ENCODE measurements at places on chromosomes 12 and 14. TPM values are rescaled to one million over a fixed set of nuclear protein-coding genes. Genes with fewer than 3 reads are reported as not detected.

The TEX52 gene
- total RNA-seq: not detected

- no peak for DNase-seq
These were observed 216 bp downstream of the IKBIP start for GRCh38 chr12:98644433-98644711.

DNA sequence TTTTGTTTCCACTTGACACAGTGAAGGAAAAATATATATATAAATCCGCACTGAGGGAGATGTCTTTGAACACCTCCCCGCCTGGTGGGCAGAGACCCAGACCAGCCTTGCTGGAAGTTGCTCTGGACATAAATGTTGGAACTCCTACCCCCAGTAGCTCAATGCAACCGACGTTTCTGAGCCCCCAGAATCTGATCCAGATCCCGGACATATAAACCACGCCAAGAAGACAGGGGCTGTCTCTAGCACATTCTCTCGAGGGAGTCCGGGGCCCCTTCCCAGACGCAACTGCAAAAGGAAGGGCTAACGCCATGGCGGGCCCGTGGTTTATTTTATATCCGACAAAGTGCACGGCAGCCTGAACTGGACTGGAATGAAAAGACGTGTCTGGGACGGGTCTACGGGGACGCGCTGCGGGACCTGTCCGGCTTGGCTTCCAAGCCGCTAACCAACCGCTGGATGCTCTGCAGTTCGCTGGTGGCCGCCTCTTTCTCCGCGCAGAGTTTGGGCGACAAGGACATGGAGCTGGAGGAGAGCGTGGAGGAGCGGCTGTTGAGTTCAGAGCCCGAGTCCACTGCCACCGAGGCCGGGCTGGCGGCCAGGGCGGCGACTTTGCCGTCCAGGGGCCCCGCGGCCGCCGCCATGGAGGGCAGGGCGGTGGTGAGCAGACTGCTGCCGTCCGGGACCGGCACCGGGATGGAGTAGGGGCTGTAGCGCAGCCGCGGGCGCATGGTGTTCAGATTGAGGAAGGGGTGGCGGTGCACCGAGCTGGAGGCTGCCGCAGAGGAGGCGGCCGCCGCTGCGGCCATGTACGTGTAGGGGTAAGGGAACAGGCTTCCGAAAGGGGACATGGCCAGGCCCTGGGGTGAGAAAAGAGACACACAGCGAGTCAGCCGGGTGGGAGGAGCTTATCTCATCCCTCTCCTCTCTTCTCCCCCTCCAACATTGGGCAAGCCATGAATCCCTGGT is 12.2 kb downstream of the TBX3 start:
- DNase-seq: no peak

DNA sequence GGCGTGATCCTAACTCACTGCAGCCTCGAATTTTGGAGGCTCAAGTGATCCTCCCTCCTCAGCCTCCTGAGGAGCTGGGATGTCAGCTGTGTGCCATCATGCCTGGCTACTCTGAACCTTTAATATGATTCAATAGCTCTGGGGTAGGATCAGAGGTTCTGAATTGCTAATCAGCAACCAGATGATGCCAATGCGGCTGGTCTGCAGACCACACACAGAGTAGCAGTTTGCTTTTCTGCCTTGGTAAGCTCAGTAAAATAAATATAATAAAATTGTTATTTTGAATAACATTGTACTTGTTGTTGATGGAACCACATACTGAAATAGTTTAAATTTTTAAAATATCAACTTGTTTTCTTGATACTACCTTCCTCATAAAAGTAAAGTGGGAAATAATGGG is 86.6 kb downstream of the NTN4 start:
- DNase-seq: no peak

GRCh38 chr14:51481643-51482042 is 170.1 kb upstream of the FRMD6 start:
- no peak for DNase-seq

DNA sequence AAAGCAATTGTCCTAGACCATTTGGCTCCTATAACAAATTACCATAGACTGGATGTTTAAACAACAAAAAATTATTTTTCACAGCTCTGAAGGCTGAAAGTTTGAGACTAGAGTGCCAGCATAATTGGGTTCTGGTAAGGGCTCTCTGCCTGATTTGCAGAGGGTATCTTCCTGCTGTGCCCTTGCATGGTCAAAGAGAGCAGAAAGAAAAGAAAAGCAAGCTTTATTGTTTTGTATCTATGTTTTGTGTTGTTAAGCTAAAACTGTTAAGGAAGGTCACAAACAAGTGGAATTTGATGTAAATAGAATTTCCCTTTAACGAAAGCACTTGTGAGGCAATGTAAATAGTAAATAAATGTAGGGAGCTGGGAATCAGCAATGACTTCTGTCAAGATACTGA is 1031.0 kb upstream of the ATXN7L3B start:
- no peak for DNase-seq

The MYF5 gene
- total RNA-seq: not detected

GRCh38 chr12:107478881-107479280 is 206.7 kb upstream of the PWP1 start:
- DNase-seq: no peak

DNA sequence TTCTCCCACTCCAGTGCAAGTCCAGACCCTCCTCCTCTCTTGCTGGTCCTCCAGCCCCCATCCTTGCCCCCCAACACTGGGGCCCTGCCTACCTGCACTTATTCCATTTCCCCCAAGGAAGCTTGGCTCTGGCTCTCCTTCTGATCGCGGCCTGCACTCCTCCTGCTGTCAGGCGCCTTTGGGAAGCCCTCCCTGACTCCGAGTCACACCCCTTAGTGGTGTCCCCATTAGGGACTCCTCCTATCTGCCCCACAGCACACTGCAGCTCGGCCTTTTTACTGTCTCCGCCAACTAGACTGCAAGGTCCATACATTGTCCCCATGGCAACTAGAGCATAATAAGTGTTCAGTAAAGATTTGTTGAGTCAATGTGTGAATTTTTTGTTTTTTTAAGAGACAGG is 32.9 kb downstream of the FIGNL2 start:
- DNase-seq: no peak

The HNRNPA1 gene
- 2,080 TPM for total RNA-seq

- DNase-seq: no peak
These were observed 531.2 kb upstream of the MGAT4C start for GRCh38 chr12:86787419-86787818.

The SRSF5 gene
- 303 TPM for total RNA-seq

DNA sequence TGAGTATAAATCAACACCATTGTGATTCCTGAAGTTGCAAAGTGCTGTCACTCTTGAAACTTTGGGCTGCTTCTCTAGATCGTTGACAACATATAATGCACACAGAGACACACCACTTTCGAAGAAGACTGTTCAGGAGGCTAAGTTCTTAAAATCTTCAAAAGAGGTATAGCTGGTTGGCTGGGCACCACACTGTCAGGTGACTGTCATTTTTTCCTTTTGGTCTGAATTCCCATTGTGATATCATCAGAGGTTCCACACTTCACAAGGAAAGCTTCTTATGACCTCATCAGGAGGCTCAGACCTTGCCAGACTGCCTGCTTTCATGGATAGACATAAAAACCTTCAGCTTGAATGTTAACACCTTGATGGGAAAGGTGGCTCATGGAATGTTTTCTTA is at the start of the genes CAPZA3 and PLCZ1:
Gene CAPZA3 (plus strand): TSS at position 301 of the 400 bp plus-strand sequence. CDS start 150 bp downstream, outside the sequence.
Gene PLCZ1 (minus strand): TSS at position 194 of the 400 bp plus-strand sequence. CDS start 641 bp downstream, outside the sequence.
- no peak for DNase-seq

GRCh38 chr12:69676257-69677012 is 22.7 kb downstream of the BEST3 start:
- DNase-seq: no peak

The LRRC10 gene
- not detected for total RNA-seq

The PPM1H gene
- total RNA-seq: not detected

- DNase-seq: no peak
These were observed 148.6 kb upstream of the FOXN3 start for GRCh38 chr14:89565607-89566006.

Measured in activated CD4-positive, alpha-beta memory T cell treated with anti-CD3 and anti-CD28 coated beads for 36 hours (primary cell).